ENCODE measurements at places on chromosomes 12 and 14.

- no peak for DNase-seq
Measured at GRCh38 chr12:79688376-79689060, 2.2 kb downstream of the PAWR start.

DNA sequence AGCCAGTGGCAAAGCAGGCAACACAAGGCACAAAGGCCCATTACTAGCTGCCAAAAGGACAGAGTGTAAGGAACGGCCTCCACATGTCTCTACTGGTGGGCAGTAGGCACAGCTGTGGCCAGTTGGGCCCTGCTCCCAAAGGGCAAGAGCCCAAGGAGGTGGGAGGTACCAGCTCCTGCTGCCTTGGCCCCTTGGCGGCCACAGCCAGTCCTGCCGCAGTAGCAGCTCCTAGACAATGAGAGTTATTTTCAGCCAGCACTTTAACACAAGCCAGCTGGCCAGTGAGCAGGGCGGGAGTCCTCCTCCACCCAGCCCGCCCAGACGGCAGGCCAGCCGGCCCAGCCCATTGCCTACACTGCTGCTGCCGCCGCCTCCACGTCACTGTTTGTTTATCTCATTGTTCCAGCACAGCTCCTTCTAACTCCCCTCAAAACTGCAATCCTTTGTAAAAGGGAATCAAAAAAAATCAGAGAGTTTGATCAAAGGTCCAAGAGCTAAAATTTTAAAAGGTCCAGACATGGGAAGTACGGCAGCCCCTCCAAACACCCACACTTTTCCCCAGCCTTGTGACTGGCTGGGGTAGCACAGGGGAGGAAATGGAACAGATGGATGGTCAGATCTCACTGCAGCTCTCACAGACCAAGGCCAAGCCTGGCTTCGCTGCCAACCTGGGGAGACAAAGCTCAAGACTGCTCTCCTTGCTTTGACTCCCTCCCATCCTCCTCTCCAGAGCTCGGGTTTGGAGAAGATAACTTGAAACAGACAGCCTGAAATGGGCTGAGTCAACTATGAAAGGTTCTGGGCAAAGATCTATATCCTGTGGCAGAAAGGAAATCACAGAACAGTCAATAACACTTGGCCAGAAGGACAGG lies 33.5 kb downstream of the FMNL3 start:
- peak; percentile 89 for DNase-seq

DNA sequence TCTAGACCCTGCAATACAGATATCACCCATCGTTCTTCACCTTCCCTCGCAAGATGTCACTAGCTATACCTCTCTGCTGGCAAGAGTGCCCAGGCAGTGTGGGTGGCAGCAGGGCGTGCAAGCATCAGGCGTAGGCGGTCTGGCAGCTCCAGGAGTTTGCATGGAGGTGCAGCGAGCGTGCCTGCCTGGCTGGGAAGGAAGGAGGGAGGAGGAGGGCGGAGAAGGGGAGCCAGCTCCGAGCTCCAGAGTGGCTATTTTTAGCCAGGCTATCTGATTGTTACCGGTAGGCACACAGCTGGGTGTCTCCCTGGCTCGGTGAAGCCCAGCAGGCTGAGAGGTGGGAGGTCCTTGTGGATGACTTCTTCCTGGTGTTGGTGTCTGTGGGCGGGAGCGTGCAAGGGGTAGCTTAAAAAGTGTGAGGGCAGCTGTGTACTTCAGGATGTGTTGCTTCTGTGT lies 6.2 kb downstream of the FOXJ2 start:
- DNase-seq, result peak; percentile 88

- no peak for DNase-seq
Measured at GRCh38 chr14:94303111-94303510, 10.0 kb upstream of the SERPINA10 start.

- DNase-seq, result no peak
Measured at GRCh38 chr12:91179315-91179714, 3.3 kb downstream of the DCN start.

DNA sequence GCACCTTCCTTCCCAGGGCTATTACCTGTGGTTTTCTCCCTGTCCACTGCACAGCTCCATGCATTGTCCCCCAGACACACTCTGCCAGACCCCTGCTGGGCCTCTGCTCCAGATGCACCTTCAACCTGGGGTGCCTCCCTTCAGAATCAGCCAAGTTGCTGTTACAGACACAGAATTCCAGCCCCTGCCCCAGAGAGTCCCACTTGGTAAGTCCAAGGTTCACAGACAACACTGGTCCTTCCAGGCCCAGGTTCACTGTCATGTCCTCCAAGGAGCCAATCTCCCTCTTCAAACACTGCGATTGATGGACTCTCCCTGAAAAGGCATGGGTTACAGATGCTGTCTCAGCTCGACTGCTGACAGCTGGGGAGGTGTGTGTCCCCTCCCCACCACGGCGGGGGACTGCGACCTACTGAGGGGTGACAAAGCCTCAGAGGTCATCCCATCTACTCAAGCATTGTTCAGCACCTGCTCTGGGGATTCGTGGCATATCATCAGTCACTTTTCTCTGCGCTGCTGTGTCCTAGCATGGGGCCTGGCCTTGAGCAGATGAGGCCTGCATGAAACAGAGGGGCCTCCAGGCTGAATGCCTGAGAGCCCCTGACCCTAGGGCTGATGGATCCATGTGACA lies 24.3 kb downstream of the CALM1 start:
- no peak for DNase-seq

GRCh38 chr14:99598774-99599173 lies 5.2 kb downstream of the CCDC85C start:
- no peak for DNase-seq

GRCh38 chr12:89327486-89328094 lies 24.7 kb downstream of the DUSP6 start:
- DNase-seq, result no peak

DNA sequence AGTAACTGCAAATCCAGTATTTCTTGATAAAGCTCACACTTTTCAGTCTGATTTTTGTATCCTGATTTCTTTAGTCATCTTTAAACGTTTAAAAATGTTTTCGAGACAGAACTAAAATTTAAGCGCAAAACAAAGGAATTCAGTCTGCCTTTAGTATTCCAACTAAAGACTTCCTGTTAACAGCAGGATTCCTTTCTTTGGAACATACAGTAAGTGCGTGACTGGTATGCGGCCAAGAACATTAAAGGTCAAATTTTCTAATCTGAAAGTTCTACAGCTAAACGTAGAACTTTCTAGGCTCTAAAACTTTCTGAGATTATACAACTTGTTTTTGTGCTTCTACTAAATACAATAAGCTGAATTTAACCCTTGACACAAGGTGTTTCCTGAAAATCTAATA lies 9.9 kb downstream of the SAV1 start:
- peak; percentile 33 for DNase-seq

DNA sequence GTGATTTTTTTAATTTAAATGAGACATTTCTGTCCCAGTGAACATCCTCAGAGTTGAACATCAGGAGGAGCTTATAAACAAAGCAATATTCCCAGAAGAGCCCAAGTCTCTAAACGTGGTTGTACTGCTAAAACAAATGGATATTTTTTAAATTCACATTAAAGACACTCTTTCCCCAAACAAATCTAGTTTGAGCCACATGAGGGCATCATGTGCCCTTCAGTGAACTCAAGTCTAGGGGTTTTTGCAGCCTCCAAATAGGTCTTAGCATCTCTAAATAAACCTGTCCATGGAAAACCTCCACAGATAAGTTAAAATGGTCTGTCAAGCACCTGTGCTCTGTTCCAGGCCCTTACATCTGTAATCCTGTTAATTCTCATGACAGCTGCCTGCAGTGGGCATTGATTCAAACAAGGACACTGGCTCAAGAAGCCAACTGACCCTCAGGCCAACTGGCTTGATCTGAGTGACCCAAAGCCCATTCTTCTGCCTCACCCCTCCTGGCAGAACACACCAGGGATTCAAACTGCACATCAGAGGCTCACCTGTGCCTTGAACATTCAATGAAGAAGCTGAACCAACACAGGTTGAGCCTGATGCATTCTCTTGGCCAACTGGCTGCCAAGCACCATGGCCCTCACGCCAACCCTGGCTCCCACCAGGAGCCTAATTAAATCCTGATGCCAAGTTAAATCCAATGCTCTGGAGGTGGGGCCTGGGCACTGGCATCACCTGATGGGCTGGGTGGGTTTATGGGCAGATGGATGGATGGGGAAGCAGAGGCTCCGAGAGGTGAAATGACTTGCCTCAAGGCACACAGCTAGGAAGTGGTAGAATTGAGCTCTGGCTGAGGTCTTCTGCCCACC lies 8.6 kb downstream of the ISCU start:
- no peak for DNase-seq

DNA sequence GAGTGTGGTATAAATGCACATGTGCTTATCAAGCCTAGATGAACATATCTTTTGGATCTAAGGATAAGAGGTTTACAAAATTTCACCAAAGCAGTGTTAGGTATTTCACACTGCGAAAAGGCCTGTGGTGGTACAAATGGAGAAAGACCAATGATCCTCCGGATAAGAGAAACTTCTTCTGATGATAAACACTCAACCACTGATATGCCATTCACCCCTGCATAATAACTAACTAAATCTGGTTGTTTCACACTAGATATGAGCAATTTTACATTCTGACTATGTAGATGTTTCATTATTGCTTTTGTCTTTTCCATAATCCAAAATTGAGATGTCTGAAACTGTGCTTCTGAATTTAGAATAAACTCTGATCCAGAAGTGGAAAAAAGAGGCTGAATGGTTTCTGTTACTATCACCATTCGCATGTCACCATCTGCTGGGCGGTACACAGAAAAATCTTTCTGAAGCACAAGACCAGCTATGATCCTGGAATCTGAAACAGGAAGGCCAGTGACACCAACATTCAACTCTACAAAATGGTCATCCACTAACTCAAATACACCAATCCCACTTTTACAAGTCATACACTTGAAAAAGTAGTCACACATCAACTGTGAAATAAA lies 1.3 kb downstream of the BBS10 start:
- DNase-seq, result no peak

- no peak for DNase-seq
Measured at GRCh38 chr12:7175493-7175892, 14.0 kb upstream of the PEX5 start.

- DNase-seq, result no peak
Measured at GRCh38 chr12:49375406-49375805, 8.1 kb downstream of the SPATS2 start.

DNA sequence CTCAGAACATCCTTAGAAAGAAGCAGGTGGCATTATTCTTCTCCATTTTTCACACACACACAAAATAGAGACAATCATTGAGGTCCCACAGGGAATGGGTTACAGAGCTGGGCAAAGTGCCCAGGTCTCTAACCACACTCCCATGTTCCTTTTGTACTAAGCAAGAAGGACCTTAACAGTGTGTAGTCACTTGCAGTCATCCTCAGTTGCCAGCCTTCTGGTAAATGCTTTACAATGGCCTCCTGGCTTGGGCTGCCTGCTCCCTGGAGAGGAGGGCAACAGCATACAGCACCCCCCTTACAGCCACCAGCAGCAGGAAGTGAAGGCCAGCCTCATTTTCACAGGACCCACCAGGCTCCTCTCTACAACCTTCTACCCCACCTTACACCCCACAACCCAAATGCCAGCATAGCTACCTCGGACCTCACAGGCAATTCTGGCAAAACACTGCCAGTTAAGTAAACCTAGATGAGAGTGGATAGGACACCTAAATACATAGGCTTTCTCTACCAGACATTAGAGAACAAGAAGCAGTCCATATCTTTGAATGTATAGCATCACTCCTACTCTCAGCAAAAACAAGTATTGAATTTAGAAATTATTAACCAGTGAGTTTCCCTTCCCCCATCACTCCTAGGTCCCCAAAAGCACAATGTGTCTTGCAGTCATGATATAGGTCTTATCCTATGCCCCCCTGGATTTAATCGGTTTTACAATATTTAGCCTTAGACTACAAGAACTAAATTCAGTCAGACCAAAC lies 88.1 kb downstream of the PPP2R5E start:
- no peak for DNase-seq

GRCh38 chr12:55687746-55688145 lies 20.0 kb downstream of the ITGA7 start:
- DNase-seq, result no peak

DNA sequence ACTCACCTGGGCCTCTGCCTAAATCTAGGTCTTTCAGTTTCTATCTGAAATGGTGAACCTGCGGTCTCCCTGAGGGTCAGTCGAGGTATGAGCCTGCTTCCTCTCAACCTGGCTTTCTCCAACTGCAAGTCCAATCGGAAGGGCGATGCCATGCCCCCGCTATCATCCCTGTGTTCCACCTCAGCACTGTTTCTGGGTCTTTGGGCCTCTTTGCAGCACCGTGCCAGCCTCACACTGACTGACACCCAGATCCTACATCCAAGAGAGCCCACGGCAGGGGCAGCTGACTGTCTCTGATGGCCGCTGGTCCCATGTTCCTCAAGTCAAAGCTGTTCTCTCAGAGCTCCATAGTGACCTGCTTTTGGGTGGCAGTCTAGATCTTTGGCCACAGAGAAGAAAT lies 120.7 kb downstream of the PAPOLA start:
- DNase-seq, result no peak

- no peak for DNase-seq
Measured at GRCh38 chr12:1796515-1797010, 23.8 kb upstream of the LRTM2 start.

GRCh38 chr14:31229009-31229408 lies 21.4 kb upstream of the HECTD1 start:
- no peak for DNase-seq

GRCh38 chr14:92986254-92987147 lies 63.6 kb downstream of the CHGA start:
- DNase-seq, result no peak

DNA sequence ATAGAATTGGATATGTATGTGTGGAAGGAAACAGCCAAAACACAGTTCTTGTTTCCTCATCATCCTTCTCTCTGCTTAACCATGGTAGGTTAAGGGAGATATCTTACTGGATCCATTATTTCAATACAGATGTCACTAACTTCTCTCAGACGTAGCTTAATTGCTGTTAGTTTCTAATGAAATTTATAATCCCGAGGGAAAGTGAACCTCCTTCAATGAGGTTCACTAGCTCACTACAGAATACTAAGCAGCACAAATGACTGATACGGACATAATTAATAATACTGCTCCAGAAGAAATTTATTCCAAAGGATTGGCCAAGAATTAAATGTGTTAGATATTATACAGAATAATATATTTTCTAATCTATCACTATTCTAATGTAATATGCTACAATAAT lies 28.6 kb upstream of the PTPRO start:
- DNase-seq, result no peak

- peak; percentile 81 for DNase-seq
Measured at GRCh38 chr14:77111021-77111420, 13.0 kb downstream of the CIPC start.
